T-helper 1 cell (primary cell): ENCODE measurements at places on chromosomes 6 and 20.

- DNase-seq = no peak
These were observed 400.9 kb downstream of the TAF4 start for GRCh38 chr20:61664556-61665320.

GRCh38 chr6:152605941-152606340 lies 31.2 kb downstream of the SYNE1 start:
- DNase-seq = no peak

GRCh38 chr6:136050475-136050874 lies 199.0 kb downstream of the PDE7B start:
- DNase-seq = no peak

GRCh38 chr6:21935561-21936028 lies 342.0 kb downstream of the SOX4 start:
- DNase-seq = no peak

DNA sequence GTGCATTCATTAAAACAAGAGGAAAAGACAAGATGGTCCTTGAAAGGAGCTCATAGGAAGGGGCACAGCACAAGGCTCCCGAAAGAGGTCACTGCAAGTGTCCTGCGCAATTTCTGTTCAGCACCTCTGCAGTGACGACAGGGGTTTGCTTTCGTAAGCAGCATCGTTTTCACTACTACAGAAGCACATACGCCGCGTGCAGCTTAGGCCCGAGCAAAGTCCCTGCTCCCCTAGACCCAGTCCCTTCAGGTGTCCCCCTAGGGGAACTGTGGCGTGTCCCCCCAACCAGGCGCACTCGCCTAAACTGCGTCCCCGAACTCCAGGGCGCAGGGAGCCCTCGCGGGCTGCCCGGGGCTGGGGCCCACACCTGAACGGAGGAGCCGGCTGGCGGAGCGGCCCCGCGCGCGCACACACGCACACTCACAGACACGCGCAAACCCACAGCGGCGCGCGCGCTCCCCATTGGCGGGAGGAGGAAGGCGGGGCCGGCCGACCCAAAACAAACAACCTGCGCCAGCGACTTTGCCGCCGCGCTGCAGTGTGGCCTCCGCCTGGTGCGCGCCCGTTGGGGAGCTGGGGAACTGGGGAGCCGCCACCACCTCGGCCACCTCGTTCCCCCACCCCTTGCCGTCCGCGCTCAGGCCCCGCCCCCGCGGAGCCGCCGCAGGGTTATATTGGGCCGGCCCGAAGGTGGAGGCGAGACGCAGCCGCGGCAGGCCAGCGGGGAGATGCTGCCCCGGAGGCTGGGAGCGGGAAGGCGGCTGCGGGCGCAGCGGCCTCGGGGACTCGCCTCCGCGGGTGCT lies at the start of gene FOXQ1:
Gene FOXQ1 (plus strand): TSS at position 699 of the 803 bp plus-strand sequence. CDS start 607 bp downstream, outside the sequence.
- DNase-seq = no peak

- no peak for DNase-seq
These were observed 268.0 kb upstream of the RNF217 start for GRCh38 chr6:124694139-124694705.

DNA sequence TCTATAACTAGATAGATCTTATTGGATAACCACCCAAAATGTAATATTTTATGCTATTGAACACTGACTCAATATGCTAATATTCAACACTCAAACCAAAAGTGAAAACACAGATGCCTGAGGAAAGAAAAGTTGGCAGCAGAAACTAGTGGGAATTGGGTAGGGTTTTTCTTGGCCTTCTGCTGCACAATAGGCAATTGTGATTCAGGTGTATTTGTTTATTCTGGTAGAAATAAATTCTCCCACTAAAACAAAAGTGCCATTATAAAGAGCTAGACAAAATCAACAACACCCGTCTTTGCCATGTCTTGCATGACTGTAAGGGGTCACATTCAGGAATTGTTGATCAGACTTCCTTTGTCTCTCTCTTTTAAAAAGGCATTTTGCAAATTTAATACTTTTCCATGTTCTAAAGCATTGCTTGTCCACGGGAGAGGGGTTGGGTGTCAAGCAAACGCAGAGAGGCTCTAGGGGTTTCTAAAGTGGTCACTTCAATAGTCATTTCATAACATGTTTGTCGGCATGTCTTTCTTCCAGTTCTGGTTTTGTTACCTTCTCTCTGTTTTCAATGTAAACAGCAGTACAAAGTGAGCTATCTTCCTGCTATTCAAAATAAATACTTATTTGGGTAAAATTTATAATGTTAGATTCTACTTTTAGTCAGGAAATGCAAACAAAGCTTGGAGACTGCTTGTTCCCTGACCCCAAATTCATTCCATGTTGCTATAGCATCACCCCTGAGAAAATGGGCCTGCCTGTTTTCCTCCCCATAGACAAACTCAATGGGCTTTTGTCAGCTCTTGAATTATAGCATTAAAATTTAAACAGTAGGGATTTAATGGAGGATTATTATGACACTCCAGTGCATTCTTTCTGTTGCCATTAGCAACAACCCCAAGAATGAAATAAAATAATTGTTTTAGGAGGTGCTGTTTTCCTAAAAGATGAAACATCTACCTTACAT lies 217.0 kb upstream of the CCN2 start:
- no peak for DNase-seq

GRCh38 chr6:17653198-17653882 lies 53.2 kb downstream of the FAM8A1 start:
- no peak for DNase-seq

DNA sequence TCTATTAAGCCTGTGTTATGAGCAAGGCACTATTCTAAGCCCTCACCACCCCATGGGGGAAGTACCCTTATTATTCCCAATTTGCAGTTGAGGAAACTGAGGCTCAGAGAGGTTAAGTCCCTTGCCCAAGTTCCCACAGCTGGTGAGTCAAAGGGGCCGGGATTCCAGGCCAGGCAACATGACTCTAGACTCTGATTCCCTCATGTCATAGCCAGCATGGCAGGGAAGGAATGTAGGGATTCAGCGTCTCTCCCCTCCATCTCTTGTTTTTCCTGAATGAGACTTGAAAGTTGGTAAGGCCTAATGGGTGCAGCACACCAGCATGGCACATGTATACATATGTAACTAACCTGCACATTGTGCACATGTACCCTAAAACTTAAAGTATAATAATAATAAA lies 6.7 kb downstream of the C6orf132 start:
- no peak for DNase-seq

DNA sequence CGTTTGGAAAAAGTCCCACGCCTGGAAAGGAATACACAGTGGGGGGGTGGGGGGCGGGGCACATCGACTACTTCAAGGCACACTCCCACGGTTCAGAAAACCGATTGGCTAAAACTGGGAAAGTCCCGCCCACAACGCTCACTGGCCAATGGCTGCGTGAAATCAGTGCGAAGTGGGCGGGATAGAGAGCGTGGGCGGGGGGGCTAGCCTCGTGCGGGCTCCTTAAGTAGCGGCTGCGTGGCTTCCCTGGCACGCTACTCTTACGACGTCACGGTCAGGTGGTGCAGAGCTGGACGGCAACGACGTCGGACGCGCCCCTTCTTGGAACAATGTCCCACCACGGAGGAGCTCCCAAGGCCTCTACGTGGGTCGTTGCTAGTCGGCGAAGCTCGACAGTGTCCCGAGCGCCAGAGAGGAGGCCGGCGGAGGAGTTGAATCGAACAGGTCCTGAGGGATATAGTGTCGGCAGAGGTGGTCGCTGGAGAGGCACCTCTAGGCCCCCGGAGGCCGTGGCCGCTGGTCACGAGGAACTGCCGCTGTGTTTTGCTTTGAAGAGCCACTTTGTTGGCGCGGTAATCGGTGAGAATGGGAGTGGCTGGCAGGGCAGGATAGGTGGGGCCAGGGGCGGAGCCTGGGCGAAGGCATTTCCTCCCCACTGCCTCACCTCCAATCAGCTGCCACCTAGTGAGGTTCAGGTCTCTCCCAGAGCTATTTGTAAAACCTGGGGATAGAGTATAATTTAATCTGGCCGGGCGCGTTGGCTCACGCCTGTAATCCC lies at the start of gene DDX43:
Gene DDX43 (plus strand): TSS at position 252 of the 778 bp plus-strand sequence. CDS start 78 bp downstream, at position 330.
- peak; percentile 31 for DNase-seq

DNA sequence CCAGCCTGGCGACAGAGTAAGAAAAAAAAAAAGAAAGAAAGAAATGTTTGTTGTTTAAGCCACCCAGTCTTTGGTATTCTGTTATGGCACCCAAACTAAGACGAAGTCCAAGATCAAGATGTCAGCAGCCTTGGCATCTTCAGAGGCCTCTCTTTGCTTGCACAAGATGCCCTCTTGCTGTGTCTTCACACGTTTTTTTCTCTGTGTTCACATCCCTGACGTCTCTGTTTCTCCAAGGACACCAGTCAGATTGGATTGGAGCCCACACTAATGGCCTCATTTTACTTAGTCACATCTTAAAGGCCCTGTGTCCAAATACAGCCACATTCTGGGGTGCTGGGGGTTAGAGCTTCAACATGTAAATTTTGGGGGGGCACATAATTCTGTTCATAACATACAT lies 380.9 kb downstream of the GJA1 start:
- no peak for DNase-seq

DNA sequence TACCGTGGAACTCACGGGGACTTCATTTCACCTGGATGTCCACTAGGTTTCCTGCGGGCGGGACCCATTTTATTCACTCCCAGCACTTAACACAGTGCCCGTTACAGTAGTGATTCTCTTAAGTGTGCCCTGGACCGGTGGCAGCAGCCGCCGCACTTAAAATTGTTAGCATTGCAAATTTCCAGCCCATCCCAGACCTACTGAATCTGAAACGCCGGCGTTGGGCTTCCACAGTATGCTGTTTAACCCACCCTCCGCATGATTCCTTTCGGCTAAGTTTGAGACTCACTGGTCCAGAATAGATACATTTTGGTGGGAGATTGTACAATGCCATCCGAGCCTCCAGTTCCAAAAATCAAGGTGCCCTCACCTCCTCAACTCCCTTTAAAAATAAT lies 967 bp downstream of the SMPDL3A start:
- DNase-seq = no peak

DNA sequence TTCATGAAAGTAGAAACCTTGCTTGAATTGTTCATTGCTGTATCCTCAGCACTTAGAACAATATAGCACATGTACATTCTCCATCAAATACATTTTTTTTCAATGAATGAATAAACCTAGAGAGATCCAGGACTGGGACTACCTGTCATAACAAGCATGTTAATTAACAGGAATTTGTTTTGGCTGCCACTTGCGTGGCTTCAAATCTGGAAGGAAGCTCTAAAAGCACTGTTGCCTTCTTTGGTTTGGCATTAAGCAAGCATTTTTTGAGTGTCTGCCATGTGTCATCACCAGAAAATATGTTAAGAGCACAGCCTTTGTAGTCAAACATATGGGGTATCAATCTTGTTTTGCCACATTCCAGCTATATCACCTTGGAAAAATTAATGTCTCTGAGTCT lies 131.9 kb upstream of the BACH2 start:
- no peak for DNase-seq

- DNase-seq = no peak
These were observed 40.2 kb downstream of the SASH1 start for GRCh38 chr6:148382861-148383260.

DNA sequence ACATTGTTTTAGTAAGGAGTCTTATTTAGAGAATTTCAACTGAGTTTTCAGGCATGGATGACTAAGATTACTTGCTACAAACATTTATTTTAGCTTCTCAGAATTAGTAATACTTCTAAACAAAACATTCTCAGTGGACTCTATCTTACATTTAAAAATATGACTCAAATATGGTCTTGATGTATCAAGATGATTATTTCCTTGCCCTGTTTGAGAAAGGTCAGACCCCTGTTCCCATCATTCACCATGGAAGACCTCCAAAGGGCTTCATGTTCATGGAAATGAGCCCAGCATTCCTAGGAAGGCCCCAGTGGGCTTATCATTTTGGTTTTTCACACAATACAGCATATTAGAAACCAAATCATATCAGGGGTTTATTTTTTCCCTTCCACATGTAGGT lies 24.6 kb upstream of the TRPC4AP start:
- no peak for DNase-seq

- no peak for DNase-seq
These were observed 89.0 kb upstream of the CDH4 start for GRCh38 chr20:61163031-61163430.

GRCh38 chr6:70889270-70889669 lies 67.6 kb downstream of the B3GAT2 start:
- DNase-seq = no peak

- DNase-seq = no peak
These were observed 52.2 kb downstream of the LYRM4 start for GRCh38 chr6:5208471-5208971.

- DNase-seq = no peak
These were observed 28.1 kb upstream of the ADTRP start for GRCh38 chr6:11806561-11807317.

DNA sequence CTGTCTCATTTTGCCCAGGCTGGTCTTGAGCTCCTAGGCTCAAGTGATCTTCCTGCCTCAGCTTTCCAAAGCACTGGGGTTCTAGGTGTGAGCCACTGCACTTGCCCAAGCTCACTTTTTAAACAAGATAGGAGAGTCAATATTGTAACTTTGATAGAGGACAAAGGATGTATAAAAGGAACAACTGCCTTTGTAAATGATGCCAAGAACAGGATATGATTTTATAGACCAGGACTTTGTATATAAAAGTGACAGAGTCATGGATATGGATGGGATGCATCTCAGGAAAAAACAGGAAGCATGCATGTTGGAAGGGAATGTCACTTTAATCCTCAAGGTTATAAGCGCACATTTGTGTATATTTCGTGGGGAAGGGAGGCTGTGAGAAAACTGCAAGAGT lies 338.4 kb downstream of the PRL start:
- DNase-seq = no peak

- no peak for DNase-seq
These were observed 637.4 kb downstream of the CD109 start for GRCh38 chr6:74333406-74333805.

GRCh38 chr6:43851204-43851865 lies 81.3 kb downstream of the VEGFA start:
- no peak for DNase-seq

- no peak for DNase-seq
These were observed 34.1 kb downstream of the MYT1 start for GRCh38 chr20:64198347-64198746.

GRCh38 chr20:50724851-50725723 lies 6.3 kb upstream of the PARD6B start:
- no peak for DNase-seq

- no peak for DNase-seq
These were observed 17.3 kb upstream of the TXLNB start for GRCh38 chr6:139308936-139309603.

- no peak for DNase-seq
These were observed 214.9 kb upstream of the CST7 start for GRCh38 chr20:24734139-24734538.

DNA sequence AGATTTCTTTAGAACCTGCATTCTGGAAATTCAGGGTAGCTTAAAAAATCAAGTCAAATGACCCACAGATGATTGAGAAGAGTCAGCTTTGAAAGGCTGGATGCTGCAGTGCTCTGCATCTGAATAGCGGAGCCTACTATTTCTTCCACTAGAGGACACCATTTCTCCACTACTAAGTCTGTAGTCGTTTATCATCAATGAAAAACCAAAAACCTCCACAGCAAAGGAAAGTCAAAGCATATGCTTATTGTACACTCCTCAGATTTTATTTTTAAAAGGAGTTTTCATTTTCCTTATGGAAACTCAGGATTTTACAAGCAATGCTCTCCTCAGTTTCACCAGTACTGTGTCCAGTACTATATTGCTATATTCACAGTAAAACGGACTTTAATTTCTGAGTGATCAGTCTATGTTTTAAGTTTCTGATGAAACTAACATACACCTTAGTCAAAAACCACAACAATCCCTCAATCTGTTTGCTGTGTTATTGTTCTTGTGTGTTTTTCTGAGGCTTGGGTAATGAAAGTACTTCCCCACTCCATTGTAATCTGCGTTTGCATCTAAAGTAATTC lies 50.5 kb upstream of the ENPP5 start:
- no peak for DNase-seq
